ENCODE measurements at places on chromosomes 12 and 14.
A peak's percentile ranks its signal among the peaks of the same experiment; 100 is the strongest.

DNA sequence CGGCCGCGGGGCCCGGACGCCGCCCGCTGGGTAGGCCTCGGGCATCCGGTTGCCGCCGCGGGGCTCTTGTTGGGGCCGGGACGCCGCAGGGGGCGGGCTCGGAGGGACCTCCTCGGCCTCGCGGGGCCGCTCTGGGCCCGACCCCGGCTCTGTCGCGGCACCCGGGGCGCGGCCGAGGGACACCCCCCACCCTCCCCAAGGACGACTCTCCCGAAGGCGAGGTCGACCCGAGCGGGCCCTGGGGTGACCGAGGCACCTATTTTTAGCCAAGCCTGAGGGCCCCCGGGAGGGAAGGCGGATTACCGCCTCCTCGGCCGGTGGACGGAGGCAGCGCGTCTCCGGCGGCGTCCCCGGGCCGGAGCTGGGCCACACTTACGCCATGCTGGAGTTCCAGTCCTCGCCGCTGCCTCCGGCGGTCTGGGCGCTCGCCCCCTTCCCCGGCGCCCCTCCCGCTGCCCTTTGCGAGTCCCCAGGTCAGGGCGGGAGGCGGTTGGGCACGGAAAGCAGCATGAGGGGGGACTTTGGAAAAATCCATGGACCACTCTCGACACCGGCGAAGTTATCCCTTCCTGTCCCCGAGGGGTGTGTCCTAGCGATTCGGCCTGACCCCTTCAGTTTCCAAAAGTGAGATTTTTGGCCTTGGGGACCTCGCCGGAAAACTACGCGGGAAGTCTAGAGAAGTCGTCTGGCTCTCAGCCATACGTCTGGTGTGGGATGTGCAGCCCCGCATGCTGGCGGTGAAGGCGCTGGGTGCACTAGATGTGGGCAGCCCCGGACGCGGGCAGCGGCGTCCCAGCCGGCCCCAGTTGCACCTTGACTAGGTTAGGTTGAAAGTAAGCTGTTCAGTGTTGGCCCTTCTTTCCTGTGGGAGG lies 699 bp downstream of the KTN1 start:
- DNase-seq: peak; percentile 51

GRCh38 chr12:65605019-65605418 lies 219.3 kb upstream of the HMGA2 start:
- DNase-seq: no peak

GRCh38 chr12:33587354-33587753 lies 147.7 kb upstream of the SYT10 start:
- DNase-seq: peak; percentile 32

DNA sequence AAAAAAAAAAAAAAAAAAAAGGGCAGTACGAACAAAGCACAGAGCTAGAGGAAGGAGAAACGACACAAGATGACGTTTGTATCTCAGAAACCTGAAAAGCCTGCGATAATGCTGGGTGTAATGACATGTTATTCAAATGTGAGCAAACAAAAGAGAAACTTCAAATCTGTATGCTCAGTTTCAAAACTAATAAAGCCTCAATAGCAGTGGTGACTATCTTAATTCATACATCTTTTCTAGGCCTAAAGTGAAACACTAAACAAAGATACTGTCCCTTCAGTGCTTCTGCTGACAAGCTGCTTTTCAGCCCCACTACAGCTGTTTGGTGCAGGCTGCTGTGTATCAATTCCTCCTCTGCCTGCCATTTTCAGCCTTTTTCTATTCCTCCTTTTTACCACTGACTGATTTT lies 15.8 kb downstream of the ITPR2 start:
- no peak for DNase-seq

GRCh38 chr12:90972226-90972625 lies 17.2 kb upstream of the CCER1 start:
- DNase-seq: peak; percentile 50

GRCh38 chr12:24960222-24960855 lies 11.4 kb upstream of the BCAT1 start:
- peak; percentile 66 for DNase-seq

DNA sequence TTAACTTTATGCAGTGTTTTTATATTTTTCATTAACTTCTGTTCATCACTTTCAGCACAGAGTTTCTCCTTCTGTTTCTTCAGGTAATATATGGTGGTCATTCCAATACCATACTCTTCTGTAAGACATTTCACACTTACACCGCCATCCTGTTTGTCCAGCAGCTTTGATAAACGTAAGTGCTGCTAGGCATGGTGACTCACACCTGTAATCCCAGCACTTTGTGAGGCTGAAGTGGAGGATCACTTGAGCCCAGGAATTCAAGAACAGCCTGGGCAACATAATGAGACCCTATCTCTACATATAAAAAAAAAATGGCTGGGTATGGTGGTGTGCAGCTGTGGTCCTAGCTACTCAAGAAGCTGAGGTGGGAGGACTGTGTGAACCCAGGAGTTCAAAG lies 55.8 kb downstream of the EXOC5 start:
- no peak for DNase-seq

DNA sequence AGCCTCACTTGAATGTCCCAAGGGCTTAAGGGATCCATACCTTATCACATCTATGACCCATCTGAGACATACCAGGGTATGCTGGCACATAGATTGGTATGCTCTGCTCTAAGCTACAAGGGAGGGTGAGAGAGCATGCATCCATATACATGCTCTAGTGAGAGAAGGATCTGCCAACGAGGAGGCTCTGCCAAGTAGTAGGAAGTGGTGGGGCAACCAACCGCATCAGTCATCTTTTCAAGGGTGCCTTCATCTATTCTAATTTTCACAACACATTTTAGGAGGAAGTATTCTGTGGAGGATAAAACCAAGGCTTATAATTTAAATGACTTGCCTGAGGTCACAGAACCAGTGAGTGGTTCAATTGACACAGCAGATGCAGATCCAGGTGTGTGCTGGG lies 6.6 kb upstream of the PPM1A start:
- DNase-seq: no peak

DNA sequence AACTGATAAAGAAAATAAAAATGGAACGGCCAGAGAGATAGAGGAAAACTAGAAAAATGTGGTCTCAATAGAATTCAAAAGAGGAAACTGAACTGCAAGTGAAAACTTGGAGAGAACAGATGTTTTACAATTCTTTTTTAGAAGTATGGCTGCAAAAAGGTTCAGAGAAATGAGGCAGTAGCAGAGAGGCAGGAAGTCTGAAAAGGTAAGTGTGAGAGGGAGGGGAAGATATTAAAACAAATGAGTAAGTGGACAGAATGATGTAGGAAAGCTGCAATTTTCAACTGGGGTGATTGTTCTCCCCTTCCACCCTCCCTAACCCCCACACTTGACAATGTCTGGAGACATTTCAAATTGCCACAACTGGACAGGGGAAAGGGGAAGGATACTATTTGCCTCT lies 12.9 kb downstream of the BTBD7 start:
- no peak for DNase-seq

GRCh38 chr12:102061096-102061559 lies 663 bp downstream of the WASHC3 start:
- DNase-seq: no peak

- peak; percentile 42 for DNase-seq
These were observed 42.8 kb downstream of the SLC8B1 start for GRCh38 chr12:113292091-113292490.

GRCh38 chr14:59197695-59198262 lies 9.3 kb downstream of the DAAM1 start:
- DNase-seq: no peak

- no peak for DNase-seq
These were observed at the start of gene CLEC12A for GRCh38 chr12:9971181-9971580. CLEC12A (plus strand) TSS chr12:9971409; CDS start chr12:9971597, 188 bp downstream.
